ENCODE measurements at places on chromosomes 2 and 18.

- no peak for DNase-seq
Measured at GRCh38 chr2:181058378-181059269, 78.2 kb downstream of the UBE2E3 start.

- no peak for DNase-seq
Measured at GRCh38 chr2:234957834-234958135, 6.0 kb downstream of the SH3BP4 start.

DNA sequence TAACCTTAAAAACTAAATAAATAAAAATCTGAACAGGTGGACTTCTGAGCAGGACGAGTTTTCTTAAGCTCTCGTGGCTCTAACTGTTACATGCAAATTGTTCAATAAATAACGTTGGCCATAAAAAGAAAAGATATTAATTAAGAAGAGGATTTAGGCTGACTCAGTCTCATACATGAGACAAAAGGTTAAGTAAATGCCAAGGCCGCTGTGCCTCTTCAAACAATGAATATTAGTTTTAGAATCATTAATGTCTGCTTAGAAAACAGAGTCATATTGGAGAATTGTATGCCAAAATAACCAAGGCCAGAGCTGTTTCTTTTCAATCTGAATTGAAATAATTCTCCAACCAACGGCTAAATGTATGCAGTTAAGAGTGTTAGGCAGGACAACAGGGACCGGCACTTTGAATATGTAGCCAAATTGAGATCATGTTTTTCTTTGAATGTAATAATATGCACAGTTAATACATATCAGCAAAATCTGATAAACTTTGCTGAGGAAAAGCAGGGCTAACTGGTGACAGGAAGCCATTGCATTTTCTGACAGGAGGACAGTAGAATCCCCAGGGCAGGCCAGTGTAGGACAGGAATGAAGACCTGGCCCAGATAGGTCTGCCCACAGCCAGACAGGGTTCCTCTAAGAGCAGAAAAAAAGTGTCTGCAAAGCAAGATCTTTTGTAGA, 1041.4 kb upstream of the FANCL start:
- DNase-seq, result no peak

DNA sequence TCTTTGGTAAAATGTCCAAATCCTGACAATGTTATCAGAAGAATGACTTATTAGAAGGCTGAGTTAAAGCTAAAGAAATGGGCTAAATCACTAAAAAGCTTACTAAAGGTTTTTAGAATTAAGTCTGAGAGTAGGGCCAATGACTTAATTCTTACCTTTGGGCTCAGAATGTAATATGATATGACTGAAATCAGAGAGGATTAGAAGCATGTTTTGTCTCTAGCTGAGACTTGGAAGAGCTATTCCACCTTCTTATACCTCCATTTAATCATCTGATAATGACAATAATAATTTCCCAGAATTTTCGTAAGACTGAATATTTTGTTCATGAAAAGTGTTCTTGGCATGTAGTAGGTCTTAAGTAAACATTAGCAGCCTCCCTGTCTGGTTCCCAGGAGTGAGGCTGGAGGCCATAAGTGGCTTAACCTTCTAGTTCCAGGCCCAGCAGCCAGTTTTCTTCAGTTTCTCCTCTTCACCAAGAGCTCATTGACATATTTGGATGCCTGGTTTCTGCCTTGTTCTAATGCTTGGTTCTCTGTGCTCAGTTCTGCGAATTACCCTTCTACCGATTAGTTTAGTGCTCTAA, 25.5 kb upstream of the E2F6 start:
- DNase-seq, result no peak

GRCh38 chr2:72917138-72917876, at the start of gene EMX1:
Gene EMX1 (plus strand): TSS chr2:72917519. CDS start chr2:72917853, 334 bp downstream.
- no peak for DNase-seq

- no peak for DNase-seq
Measured at GRCh38 chr2:56334622-56335021, 150.8 kb downstream of the CCDC85A start.

- DNase-seq, result no peak
Measured at GRCh38 chr2:238231251-238231793, 8.5 kb downstream of the HES6 start.

- DNase-seq, result no peak
Measured at GRCh38 chr2:207734264-207734635, 22.8 kb downstream of the CCNYL1 start.

DNA sequence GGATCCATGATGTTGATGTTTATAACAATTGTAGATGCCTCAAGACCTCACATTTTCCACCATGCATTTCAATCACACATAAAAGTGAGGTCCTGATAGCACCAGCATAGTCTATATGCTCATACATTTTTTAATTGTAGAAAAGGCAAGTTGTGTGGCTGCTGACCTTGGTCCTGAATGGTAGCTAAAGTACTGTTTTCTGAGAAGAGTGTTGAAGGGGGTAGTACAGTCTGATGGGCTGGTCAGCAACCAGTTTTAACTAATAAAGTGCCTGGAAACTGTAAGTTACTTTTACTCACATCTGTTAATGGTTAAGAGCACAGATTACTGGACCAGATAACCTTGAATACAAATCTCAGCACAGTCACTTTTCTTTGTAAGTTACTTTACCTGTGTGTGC, 15.9 kb downstream of the ZNF638 start:
- no peak for DNase-seq

GRCh38 chr18:27666016-27666415, 480.9 kb upstream of the CHST9 start:
- DNase-seq, result no peak

DNA sequence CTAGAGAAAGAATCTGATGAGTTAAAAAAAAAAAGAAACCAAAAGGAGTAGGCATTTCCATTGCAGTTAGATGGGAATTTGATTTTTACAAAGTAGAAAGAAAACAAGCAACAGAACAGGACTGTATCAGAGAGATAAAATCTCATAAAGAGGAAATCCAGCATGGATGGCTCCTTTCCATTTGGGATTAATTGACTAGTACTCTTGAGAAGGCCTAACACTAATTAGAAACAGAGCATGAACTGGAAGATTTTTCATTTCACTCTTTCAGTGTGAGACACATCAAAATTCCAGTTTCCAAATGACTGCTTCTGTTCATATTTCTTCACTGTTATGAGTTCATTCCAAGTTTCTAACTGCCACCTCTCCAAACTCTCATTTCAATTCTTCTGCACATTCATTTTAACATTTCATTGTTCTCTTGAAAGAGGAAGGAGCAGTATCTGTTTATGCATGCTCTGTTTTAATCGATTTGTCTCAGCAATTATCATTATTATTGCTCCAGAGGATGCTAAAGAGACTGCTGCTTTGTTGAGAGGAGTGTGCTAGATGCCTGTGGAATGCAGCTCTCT, 108.8 kb upstream of the PIEZO2 start:
- DNase-seq, result no peak

- no peak for DNase-seq
Measured at GRCh38 chr2:23506531-23507266, 121.7 kb downstream of the KLHL29 start.

- DNase-seq, result no peak
Measured at GRCh38 chr2:186459009-186459408, 27.1 kb upstream of the ZC3H15 start.

GRCh38 chr2:218001629-218002028, 1.2 kb downstream of the TNS1 start:
- no peak for DNase-seq

GRCh38 chr2:154455166-154455565, 243.3 kb upstream of the KCNJ3 start:
- DNase-seq, result no peak

GRCh38 chr18:44589693-44590355, 90.9 kb upstream of the SETBP1 start:
- no peak for DNase-seq
